Activated T-cell treated with anti-CD3 and anti-CD28 coated beads for 1 hour (primary cell): ENCODE measurements at places on chromosomes 6 and 20.

GRCh38 chr6:9087470-9087869 is 652.1 kb upstream of the SLC35B3 start:
- DNase-seq, result no peak

DNA sequence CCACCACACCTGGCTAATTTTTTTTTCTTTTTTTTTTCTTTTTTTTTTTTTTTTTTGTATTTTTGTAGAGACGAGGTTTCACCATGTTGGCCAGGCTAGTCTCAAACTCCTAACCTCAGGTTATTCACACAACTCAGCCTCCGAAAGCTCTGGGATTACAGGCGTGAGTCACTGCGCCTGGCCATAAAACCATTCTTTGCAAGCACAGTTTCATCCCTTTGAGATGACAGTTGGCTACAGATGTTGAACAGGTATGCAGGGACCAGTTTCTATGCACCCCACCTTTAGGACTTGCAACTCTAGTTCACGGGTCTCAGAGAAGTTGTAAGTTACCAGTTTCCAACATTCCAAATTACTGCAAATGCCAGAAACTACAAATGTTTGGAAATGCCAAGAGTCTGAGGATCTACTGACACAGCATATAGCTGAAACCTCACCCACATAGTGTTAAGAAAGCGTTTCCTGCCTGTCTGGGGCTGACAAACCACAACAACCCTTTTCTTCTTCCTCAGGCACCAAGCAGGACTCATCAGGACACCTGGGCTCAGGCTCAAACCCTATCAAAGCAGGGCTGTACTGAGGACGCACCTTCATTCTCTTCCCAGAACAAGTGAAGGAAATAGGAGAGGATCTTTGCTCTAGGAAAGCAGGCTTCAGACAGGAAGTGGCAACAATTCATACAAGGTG is 22.9 kb downstream of the ARHGAP18 start:
- DNase-seq, result no peak

DNA sequence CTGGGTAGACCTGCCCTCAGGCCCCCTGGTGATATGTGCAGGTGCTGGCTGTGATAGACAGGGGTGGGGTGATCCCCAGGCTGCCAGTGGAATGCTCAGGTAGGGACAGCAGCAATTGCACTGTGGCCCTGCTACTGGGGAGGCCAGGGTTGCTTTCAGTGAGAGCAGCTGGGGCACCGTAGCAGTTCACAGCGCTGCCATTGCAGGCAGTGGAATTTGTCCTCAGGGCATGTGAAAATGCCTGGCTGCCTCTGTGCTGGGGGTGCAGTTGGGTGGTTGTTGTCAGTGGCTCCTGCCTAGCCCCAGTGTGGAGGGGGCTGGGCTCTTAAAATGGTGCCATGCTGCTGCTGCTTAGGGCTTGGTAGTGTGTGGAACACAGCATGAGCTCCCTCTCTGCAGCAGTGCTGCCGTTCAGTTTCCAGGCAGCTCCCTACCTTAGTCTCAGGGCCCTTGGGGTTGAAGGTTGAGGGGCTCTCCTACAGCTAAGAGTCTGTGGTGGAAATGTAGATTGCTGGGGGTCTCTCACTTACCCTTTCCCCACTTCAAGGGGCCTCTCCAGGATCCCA is 23.6 kb downstream of the GJA10 start:
- no peak for DNase-seq

- DNase-seq, result no peak
Observed at GRCh38 chr6:74269600-74269858, 573.5 kb downstream of the CD109 start.

GRCh38 chr20:47173596-47174216 is 182.8 kb downstream of the ZMYND8 start:
- DNase-seq, result no peak

DNA sequence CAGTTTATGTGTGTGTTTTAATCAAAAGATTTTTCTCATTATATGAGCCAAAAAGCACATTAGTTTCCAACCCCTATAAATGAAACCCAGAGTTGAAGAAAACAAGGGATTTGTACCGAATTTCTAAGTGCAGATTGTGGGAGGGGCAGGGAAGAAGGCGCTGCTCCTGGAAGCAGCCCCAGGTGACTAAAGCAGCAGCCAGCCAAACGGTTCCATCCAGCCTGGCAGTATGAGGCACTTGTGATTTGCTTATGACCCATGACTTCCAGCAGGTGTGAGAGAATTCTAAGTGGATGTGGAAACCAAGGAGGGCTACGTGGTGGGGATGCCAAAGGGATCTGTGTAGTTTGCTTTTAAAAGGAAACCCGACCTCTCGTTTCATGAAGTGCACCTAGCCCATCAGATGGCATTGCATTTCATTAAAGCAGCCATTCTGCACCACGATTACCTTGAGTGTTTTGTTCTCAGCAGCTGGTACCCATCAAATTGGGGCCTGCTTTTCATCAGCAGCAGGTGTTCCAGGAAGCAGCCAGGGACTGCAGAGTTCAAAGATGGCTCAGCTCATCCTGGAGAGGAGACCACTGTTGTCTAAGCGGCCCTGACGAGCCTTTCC is 79.1 kb downstream of the DTD1 start:
- DNase-seq, result no peak

DNA sequence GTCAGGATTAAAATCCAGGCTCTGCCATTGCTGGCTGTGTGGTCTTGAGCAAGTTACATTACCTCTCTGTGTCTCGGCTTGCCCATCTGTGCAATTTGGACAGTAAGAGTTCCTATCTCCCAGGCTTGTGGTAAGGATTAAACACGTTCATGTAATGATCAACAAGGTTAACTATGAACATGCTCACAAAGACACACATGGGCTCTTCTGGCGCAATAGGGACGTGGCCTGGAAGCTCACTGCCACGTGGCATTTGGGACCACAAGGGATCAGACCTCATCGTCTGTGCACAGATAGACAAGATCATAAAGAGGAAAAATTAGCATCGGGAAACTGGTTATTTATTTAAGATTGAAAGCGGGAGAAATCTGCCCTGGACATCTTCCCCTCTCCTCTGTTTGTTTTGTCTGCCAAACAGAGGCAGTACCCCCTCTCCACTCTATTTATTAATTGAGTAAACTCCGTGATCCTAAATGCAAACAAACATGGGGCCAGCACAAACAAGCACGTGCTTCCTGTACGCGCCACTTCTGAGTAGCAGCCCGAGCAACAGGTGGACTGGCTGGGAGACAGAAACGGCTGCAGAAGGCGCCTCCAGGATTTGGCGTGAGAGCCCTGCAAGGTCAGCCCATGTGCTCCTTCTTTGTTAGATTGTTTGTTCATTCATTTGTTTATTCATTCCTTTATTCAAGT is 95.0 kb downstream of the CDH26 start:
- DNase-seq, result no peak

- DNase-seq, result no peak
Observed at GRCh38 chr20:20897922-20898321, 185.5 kb upstream of the RALGAPA2 start.

DNA sequence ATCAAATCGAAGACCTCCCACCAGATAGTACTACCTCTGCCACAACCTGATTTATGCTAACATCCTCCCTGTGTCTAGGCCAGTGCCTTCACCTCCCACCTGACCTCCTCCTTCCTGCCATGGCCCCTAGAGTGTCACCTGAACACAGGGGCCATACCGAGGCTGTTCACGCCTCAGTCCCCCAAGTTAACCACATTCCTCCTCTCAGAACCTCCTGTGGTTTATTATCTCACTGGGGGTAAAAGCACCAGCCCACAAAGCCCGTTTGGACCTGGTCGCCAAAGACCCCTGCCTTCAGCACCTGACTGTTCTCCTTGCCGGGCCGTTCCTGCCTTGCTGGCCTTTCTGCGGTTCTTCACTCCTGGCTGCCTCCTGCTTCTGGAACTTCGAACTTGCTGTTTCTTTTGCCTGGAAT is 13.7 kb downstream of the MAS1 start:
- no peak for DNase-seq

- no peak for DNase-seq
Observed at GRCh38 chr6:87544474-87544735, 45.4 kb downstream of the RARS2 start.

DNA sequence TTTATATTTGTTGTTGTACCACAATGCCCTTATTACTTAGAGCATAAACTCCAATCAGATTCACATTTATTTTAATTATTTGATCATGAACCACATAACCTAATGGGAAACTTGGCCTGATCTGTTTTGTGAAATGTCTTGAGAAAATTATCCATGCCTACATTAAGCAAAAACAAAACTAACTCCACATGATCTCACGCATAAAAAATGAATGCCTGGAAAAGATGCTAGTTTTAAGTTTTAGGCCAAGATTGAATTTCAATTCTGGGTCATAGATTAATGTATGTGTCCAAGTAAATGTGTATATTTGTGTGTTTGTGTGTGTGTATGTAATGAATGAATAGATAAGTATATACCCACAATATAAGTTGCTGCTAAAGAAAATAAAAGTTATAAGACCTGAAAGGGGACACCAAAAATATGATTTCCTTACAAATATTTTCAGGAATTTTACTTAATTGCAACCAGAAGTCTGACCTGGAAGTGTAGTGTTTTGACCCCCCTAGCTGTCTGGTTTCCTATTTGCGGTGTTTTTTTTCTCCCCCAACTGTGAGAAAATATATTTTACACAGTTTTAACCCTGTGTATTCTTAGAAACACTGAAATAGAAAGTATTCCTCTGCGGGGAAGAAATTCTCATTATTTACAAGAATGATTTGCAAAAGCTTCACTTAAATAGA is 97.2 kb downstream of the JAG1 start:
- DNase-seq, result no peak

DNA sequence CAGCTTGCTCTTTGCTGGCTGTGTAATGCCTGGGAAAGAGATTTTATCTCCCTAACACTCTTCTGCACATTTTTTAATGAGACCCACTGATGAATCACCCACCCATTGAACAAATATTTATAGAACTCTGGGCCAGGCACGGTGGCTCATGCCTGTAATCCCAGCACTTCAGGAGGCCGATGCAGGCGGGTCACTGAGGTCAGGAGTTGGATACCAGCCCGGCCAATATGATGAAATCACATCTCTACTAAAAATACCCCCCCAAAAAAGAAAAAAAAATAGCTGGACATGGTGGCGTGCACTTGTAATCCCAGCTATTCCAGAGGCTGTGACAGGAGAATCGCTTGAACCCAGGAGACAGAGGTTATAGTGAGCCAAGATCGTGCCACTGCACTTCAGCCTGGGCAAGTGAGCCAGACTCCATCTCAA is 82.1 kb upstream of the SIRPA start:
- DNase-seq, result no peak

DNA sequence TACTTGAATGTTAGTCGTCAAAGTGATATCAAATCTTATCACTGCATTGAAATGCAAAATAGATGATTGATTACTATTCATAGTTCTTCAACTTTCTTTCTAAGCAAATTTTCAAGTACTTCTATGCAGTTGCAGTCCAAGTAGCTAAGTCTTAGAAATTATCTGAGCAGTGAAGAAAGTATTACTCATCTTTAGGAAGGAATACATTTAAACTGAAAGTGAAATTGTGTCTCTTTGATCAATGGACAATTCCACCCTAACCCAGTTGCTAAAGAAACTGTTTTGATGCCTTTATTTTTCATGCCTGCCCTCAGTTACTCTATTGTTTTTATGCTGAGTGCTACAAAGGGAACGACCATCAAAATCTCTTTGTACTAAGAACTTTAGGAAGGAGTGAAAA is 337.4 kb downstream of the GRIK2 start:
- DNase-seq, result no peak

- DNase-seq, result no peak
Observed at GRCh38 chr6:11473008-11473740, 64.4 kb upstream of the TMEM170B start.

- no peak for DNase-seq
Observed at GRCh38 chr6:152634773-152635172, 2.4 kb downstream of the SYNE1 start.

DNA sequence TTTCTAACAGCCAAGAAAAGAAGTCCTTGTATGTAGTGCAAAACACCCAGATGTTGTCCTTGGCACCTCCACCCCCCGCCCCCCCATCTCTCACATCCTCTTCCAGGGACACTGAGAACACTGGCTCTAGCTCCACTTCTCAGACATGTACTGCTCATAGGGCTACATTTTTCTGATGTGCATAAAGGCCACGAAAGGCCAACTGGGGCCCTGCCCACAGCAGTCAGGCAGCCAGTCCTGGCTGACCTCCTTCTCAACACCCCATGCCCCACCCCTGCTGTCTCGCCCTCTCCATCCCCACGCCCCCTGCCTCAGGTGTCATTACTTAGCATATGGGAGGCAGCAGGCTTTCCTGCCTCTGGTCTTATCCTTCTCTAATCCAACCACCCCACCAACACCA is 11.3 kb downstream of the GABRR1 start:
- DNase-seq, result no peak

DNA sequence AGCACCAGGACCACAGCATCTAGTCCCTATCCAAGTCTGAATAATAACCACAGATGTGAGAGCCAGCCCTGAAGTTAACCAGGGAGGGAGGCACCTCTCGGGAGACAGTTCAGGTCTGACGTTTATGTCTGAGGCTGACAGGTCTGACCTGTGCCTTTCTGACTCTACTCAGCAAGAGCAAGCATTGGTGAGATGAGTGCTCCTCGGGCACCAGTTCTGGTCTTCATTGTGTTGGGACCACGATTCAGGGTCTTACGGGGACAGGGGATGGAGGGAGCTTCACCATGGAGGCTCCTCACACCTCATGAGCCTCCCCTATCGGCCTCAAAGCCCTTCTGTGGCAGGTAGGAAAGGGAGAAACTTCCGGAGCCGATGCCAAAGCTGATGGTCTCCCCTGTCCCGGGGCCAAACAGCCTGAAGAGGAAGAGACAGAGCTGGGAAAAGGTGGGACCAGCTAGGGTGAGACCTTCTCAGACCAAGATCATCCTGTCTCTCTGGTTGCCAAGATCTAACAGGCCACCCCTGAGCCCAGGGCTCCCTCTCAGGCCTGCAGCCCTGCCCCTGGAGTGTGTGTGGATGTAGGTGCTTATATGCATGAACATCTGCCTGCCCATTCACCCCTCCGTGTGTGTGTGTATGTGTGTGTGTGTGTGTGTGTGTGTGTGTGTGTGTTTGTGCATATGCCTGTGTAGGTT is 170.5 kb downstream of the VEGFA start:
- no peak for DNase-seq

- peak; percentile 26 for DNase-seq
Observed at GRCh38 chr6:130018744-130019325, 454 bp downstream of the L3MBTL3 start.

DNA sequence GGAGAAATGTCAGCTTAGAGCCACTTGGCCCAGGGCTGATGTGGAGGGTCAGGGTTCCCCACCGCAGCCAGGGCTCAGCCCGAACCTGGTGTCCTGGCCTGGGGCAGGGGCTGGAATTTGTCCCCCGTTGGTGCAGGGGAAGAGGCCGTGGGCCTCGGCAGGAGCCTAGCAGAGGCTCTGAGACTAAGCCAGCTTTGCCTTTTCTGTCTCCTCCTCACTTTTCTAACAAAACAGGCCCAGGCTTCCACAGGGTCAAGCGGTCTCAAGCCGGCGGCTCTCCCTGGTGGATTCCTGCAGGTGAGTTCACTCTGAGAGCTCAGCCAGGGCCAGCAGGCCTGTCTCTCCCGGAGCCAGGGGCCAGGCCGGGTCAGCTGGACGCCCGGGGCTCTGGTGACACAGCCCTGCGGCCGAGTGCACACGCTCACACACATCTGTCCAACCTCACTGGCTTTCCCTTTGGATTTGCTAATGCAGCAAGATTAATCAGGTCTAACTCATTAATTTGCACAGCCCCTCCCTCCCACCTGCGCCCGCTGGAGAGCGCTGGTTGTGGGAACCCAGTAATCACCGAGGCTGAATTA is 2.9 kb upstream of the CHRNA4 start:
- DNase-seq, result no peak
